Activated CD8-positive, alpha-beta T cell treated with anti-CD3 and anti-CD28 coated beads for 36 hours (primary cell): ENCODE measurements at places on chromosomes 4 and X. TPM values are rescaled to one million over a fixed set of nuclear protein-coding genes. Genes with fewer than 3 reads are reported as not detected.

DNA sequence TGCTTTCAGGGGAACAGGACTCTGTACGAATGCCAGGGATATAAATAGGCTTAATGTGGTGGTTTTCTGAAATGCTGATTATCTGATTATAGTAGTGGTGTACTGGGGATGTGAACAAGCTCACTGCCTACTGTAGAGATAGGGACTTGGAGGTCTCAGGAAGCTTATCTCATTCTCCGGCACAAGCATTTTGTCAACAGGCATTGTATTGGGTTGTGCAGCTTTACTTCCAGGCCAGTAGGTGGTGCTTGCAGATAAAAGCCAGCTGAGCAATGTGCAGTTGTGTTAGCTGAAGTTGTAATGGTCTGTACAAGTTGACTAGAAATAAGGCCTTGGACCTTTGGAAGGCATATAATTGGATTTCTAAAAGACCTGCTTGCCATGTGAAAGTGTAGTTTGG, 49.5 kb upstream of the TMLHE start:
- no peaks in the 10 kb centered on the region for H3K4me1 ChIP-seq
- H3K27ac ChIP-seq: no peak overlapping the region
- H3K4me3 ChIP-seq: no peak overlapping the region
- no peaks in the 10 kb centered on the region for H3K36me3 ChIP-seq

- DNase-seq: peak; percentile 88
- H3K27ac ChIP-seq: peak overlapping the region; percentile 97
- H3K27me3 ChIP-seq: no peaks in the 10 kb centered on the region
- H3K4me3 ChIP-seq: peak overlapping the region; percentile 74
- H3K4me1 ChIP-seq: peaks cover 79% of the 10 kb centered on the region
- peaks cover 4% of the 10 kb centered on the region for H3K36me3 ChIP-seq
Measured at GRCh38 chrX:13092455-13092941, 48.1 kb upstream of the FAM9C start.

DNA sequence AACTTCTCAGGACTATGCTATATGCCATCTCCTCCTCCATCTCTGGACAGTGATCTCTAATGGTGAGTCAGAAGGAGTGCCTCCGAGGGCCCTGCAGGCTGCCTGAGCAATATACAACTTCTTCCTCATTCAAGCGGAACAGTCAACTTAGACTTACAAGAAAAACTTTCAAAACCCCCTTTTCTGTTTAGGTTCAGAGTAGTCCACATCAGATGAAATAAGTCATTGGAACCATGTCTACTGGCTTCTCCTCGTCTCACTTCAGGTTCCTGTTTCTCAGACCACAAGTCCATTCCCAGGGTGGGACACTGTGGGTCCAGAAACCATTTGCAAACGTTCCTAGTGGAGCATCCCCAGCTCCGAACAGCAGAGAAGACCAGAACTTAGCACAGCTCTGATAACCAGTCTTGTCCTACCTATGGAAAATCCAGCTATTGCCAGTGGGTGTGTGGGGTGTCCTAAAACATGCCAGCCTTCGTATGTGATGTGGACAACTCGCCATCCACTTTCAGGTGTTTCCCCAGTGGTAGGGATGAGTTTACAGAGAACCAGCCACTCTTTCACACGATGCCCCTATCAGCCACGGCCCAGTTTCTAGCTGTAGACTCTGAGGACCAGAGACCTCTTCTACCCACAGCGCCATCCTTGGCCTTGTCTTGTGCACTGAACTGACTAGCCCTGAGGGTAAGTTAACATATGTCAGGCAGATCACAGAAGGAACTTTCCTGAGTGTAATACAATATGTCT, 32.7 kb upstream of the NKRF start:
- no peak overlapping the region for H3K4me3 ChIP-seq
- H3K27me3 ChIP-seq: no peaks in the 10 kb centered on the region
- peak overlapping the region; percentile 53 for H3K27ac ChIP-seq
- peaks cover 54% of the 10 kb centered on the region for H3K36me3 ChIP-seq

DNA sequence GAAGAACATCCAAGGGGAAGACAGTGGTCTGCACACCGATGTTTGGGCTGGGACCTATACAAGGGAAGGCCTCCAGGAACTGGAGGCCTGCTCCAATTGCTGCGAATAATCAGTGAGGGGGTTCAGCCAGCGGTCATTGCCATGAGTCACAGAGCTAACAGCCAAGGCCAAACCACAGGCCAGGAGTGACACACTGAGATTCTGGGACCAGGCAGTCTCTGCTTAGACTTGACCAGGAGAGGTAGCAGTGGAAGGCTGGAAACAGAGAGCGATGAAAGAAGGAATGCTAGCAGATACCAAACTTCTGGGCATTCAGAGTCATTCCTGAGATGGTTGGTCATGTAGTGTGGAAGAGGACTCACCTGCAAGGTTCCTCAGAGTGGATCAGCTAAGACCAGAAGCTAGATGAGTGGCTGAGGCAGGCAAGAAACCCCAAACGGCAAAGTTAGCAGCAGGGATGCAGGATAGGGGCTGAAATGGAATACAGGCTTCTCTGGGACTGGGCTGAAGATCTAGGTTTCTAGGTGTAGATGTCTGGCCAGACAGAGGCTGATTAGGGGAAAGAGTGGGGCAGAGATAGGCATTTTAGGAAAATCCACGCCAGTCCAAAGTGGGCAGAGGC, 54.7 kb downstream of the CNGA2 start:
- H3K27ac ChIP-seq: no peak overlapping the region
- no peaks in the 10 kb centered on the region for H3K4me1 ChIP-seq
- no peaks in the 10 kb centered on the region for H3K36me3 ChIP-seq
- H3K4me3 ChIP-seq: no peak overlapping the region

GRCh38 chr4:107870916-107871786, 46.4 kb downstream of the SGMS2 start:
- H3K4me3 ChIP-seq: no peak overlapping the region
- H3K4me1 ChIP-seq: no peaks in the 10 kb centered on the region
- no peak overlapping the region for H3K27ac ChIP-seq
- no peaks in the 10 kb centered on the region for H3K36me3 ChIP-seq
- peaks cover 7% of the 10 kb centered on the region for H3K27me3 ChIP-seq

DNA sequence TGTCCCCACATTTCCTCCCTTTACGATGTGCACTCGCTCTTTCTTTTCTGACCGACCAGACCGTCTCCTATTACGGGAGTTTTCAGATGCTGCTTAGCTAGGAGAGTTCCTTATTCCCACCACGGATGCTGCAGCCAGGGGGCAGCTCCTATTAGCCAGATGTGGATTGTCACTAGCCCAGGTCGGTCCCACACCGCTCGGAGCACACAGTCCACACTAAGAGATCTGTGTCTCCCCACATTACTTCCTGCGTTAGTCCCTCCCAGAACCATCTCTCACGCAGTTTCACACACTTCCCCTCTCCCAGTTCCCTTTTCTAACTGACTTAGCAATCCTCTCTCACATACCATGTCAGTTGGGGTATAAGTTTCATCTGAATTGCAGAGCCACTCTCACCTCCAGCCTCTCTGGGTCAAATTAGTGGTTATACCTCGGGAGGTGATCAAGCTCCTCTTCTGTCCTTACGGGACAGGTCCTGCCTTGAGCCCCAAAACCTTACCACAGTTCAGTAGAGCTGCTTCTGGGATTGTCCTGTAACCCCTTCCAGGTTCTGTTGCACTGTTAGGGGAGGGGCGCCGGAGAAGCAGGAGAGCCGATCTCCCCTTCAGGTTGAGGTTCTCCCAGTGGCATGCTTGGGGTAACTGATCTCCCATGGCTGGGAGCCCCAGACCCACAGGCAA, 28.2 kb downstream of the SULT1E1 start:
- H3K36me3 ChIP-seq: no peaks in the 10 kb centered on the region
- DNase-seq: peak; percentile 10
- peaks cover 3% of the 10 kb centered on the region for H3K27me3 ChIP-seq
- peak overlapping the region; percentile 70 for H3K4me3 ChIP-seq

The DCHS2 gene
- total RNA-seq: not detected

The DDX60 gene
- total RNA-seq: 18.6 TPM

The SFRP2 gene
- total RNA-seq: not detected
